Left cardiac atrium (tissue), 4 donors: ENCODE measurements at places on chromosomes 1 and 21.

- no peak for DNase-seq
Measured at GRCh38 chr1:159510229-159510541, 25.6 kb downstream of the OR10J5 start.

- no peak for DNase-seq
Measured at GRCh38 chr1:58811303-58811702, 27.5 kb upstream of the JUN start.

GRCh38 chr1:57770772-57771171, 346.9 kb upstream of the DAB1 start:
- no peak for DNase-seq

DNA sequence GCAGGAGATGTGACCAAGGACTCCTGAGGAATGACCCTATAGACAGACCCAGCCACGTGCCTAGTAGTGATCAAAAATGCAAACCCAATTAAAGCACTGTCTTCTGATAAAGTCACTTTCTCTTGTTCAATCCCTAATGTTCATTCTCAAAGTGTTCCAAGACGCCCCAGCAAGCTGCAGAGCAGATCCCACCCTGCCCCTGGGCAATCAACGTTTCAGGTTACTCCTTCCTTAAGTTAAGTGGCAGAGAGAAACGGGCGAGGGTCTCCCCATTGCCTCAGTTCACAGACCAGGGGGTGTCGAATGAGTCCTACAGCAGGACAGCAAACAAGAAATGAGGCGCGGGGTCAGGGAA, 699 bp upstream of the RGS2 start:
- no peak for DNase-seq

DNA sequence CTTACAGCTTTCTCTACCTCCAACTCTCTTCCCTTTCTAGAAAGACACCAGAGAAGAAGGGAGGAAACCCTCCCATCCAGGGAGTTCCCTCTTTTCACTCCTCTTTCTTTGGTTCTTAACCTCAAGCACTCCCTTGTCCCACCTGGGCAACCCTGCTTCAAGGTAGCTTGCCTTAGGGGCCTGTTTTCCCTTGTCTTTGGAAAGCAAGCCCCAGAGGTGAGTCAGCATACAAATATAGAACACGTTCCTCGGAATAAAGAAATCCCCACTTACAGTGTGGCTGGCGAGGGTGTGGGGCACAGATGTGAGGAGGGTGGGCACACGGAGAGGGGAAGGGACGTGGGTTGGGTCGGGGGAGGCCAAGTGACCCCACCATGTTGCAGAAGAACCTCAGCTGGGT, 26.1 kb upstream of the KCNE2 start:
- DNase-seq, result no peak

- peak; percentile 84 for DNase-seq
Measured at GRCh38 chr1:209651138-209651587, 1.1 kb downstream of the LAMB3 start.

DNA sequence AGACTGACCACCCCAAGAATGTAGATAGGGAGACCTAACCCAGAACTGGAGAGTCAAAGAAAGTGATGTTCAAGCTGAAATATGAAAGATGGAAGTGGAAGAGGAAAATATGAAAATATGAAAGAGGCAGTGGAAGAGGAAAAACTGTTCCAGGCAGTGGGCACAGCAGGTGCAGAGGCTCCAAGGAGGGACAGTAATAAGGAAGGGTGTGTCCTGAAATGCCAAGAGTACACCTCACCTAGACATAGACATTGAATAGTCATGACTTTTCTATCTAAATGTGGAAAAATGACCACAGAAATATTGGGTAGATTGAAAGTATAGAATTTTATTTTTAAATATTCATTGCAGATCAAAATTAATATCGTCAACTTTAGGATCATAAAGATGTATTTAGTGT, 161.7 kb upstream of the USP24 start:
- DNase-seq, result no peak

DNA sequence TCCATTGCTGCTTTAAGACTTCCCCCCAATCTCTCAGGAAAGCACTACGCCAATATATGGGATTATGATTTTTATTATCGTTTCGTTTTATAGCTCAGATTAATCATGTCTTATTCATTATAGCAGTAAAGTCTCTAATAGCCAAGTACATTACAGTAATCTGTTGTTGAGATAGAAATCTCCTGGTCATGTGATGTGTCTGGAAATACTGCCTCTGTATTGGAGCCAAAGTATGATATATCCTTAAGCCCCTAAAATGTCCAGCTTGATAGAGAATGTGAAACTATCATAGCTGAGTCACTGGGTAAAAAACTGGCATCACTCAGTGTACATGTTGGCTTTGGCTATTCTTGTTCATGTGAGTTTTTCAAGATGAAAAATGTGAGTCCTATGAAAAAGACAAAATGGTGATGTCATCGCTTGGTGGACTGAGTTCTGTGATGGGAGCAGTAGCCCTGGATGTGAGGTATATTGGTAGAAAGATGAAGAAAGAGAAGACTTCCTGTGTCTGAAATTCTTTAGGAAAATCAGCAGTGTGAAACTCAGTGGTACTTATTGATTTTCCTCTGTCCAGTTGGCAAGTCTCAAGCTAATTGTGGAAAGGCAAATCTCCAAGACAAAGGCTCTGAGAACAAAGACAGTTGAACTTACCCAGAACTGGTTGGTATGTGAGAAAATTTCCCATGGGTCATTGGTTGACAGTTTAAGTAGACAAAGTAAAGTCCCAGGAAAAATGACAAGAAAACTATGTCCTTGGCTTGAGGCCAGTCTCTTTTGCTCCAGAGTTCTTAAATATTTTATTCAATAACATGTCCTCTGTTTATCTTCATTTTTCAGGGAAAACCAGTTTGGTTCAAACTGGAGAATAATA, 76.2 kb downstream of the BRINP2 start:
- DNase-seq, result no peak

- no peak for DNase-seq
Measured at GRCh38 chr1:77697441-77697840, 15.0 kb upstream of the ZZZ3 start.

- no peak for DNase-seq
Measured at GRCh38 chr1:197144570-197145325, 1.7 kb downstream of the ASPM start.

DNA sequence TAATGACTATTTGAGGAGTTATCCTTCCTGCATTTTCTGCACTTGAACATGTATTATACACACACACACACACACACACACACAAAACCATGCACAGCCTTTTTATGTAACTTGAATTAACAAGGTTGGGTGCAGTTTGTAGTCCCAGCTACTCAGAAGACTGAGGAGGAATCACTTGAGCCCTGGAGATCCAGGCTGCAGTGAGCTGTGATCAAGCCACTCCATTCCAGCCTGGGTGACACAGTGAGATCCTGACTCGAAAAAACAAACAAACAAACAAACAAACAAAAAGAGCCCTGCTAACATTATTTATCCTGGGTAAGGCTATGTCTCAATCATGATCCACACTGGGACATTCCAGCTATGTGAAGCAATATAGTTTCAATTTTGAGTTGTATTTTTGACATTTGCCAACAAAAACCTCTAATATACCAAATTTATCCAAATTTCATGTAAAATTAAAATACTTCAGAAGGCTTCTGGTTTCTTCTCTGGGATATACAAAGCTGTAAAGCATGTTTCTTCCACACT, 156.8 kb downstream of the NTPCR start:
- no peak for DNase-seq

- DNase-seq, result no peak
Measured at GRCh38 chr1:24323281-24323680, 4.1 kb downstream of the GRHL3 start.

DNA sequence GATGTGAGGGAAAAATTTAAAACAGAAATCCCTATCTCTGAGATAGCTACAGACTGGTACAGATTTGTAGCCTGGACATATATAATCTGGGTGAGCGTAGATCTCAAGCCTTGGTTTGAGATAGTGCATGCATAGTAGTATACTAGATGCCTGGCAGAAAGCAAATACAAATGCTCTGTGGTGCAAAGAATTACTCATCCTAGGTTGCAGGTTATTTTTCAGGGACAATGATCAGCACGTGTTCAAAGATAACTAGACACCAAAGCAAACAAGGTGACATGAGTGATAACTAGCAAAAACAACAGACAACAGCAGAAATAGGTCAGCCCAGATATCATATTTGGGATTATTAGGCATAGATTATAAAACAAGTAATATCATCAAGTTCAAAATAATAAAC, 292.5 kb downstream of the HLX start:
- no peak for DNase-seq

GRCh38 chr21:33234635-33235520, 5.1 kb downstream of the IFNAR2 start:
- DNase-seq, result no peak

- DNase-seq, result no peak
Measured at GRCh38 chr21:18940791-18941190, 537.2 kb upstream of the TMPRSS15 start.

DNA sequence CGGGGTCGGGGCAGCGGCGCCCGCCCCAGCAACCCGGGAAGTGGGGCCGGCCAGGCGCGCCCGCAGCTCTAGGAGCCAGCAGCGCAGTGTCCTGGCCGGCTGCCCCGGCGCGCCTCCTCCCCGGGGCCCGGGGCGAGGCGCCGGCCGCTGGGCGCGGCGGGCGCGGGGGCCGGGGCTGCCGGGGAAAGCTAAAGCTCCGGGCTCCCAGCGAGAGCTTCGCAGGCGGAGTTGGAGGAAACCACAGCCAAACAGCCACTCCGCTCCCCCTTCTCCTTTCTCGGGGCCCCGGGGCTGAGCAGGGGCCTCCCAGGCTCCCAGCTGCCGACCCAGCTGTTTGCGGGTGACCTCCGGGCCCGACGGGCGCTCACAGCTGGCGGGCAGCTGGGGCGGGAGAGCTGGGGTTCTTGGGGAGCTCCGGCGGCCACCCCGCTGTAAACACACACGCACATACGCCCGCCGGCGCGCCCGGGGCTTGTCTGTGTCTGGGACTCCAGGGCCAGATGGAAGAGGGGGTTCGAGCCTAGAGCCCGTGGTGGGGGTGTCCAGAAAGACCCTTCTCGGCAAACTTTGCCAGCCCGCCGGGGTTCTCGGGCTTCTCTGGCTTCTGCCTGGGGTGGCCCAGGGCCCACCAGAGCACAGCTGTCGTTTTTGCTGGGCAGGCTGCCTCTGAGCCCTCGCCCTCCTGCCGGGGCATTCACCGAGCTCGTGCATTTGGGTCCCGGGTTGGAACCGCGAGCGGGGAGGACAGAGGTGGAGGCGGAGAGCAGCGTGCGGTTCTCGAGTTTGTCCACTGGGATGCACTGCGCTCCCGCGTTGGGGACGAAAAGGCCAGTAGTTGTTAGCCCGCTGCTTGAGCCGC, 1.5 kb downstream of the AJAP1 start:
- peak; percentile 64 for DNase-seq

DNA sequence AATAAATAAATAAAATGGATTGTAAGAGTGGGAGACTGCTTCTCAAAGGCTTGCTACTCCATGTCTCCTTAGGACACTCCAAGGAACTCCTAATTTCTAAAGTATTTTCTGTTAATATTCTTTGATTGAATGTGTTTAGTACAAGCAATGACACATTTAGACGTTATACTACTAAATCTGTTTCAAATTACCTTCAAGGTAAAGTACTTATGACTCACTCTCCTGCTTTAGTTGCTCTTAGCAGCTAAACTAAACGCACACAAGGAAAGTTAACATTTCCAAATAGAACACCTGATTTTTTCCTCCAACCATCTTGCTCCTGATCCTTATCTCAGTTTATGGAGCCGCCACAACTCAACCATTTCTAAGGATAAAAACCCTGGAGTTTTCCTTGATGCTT, 969.8 kb upstream of the ADGRL4 start:
- no peak for DNase-seq

DNA sequence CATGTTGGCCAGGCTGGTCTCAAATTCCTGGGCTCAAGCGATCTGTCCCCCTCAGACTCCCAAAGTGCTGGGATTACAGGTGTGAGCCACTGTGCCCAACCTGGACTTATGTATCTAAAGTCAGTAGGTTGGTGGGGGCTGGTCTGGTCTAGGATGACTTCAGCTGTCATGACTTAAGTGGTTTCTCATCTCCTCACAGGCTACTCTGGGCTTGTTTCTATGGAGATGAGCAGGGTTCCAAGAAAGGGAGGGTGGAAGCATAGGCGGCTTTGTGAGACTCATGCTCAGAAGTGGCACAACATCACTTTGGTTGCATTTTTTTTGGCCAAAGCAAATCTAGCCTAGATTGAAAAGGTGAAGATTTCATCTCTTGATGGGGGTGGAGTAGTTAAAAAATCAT, 115.9 kb upstream of the IVNS1ABP start:
- DNase-seq, result no peak

DNA sequence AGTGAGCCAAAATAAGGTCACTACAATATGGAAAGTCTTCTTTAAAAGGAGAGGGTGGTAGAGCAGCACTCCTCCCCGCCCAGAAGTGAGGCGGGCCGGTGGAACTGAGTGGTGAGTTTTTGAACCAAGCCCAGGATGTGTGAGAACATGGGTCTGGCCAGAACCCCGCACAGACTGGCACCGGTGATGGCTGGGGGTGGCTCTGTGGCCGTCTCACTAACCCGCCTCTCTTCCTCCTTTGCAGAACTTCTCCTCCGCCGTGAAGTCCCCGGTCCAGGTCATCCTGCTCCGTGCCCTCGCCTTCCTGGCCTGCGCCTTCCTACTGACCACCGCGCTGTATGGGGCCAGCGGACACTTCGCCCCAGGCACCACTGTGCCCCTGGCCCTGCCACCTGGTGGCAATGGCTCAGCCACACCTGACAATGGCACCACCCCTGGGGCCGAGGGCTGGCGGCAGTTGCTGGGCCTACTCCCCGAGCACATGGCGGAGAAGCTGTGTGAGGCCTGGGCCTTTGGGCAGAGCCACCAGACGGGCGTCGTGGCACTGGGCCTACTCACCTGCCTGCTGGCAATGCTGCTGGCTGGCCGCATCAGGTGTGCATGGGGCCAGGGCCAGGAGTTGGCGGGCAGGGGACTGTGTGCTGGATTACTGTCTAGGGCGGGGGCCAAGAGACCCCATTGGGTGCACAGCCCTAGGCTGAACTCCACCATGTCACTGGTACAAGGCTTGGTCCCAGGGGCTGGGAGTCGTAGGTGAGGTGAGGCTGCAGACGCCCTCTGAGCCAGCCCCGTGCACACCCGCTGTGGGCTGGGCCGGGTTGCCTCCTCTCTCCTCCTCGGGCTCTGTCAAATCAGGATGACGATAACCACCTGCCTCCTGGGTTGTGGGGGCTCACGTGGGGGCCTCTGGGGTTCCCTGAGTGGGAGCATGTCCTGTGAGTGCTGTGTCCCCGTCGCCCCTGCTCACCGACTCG, 12.4 kb downstream of the TMEM201 start:
- no peak for DNase-seq

- no peak for DNase-seq
Measured at GRCh38 chr1:200905411-200906052, 10.8 kb downstream of the INAVA start.

GRCh38 chr1:22412932-22413727, 38.5 kb upstream of the ZBTB40 start:
- DNase-seq, result no peak

DNA sequence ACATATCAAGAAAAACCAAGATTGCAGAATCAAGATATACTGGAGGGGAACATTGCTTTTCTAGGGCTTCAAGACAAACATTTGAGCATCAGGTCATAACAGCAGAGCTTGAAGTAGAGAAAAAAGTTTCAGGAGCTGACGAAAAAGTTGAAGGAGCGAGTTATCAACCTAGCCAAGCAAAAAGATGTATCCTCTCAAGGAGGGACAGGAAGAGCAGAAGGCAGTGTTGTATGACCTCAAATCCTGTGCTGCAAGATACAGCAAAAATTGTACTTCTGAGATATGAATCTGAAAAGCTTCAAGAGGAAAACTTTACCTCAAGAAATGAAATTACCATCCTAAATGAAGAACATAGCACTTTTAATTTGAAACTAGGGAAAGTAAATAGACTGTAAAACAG, 153.1 kb downstream of the AK5 start:
- no peak for DNase-seq

GRCh38 chr1:87408665-87409248, 80.1 kb downstream of the LMO4 start:
- DNase-seq, result no peak
